ENCODE measurements at places on chromosomes 2 and 18. TPM values are rescaled to one million over a fixed set of nuclear protein-coding genes. Genes with fewer than 3 reads are reported as not detected.

The DUSP19 gene
- 0.58 TPM for total RNA-seq

The AMER3 gene
- not detected for total RNA-seq

The EVA1A gene
- 144 TPM for total RNA-seq

The METTL8 gene
- total RNA-seq = 26.6 TPM

The DDX18 gene
- 66.9 TPM for total RNA-seq

The PKDCC gene
- 8.5 TPM for total RNA-seq

The LYPD1 gene
- total RNA-seq = 53.2 TPM

The POTEJ gene
- total RNA-seq = not detected

The ONECUT2 gene
- total RNA-seq = 0.46 TPM

The STAMBP gene
- 42.5 TPM for total RNA-seq

The DYNAP gene
- not detected for total RNA-seq

The ETAA1 gene
- total RNA-seq = 16.9 TPM

The CACNB4 gene
- 1.3 TPM for total RNA-seq

The LYG2 gene
- total RNA-seq = not detected

The C1QL2 gene
- not detected for total RNA-seq

The LMAN2L gene
- 14.2 TPM for total RNA-seq

The TSPYL6 gene
- total RNA-seq = not detected

The NEURL3 gene
- total RNA-seq = 18.6 TPM

The SSB gene
- 75.0 TPM for total RNA-seq

The MROH2A gene
- not detected for total RNA-seq

The CENPO gene
- 10.9 TPM for total RNA-seq

The PAX8 gene
- 118 TPM for total RNA-seq

The SCN9A gene
- total RNA-seq = 7.2 TPM

The MERTK gene
- 2.7 TPM for total RNA-seq

The SERPINB3 gene
- not detected for total RNA-seq

The IMPA2 gene
- total RNA-seq = 24.9 TPM

The KRCC1 gene
- total RNA-seq = 17.7 TPM

The SLC35F5 gene
- total RNA-seq = 66.3 TPM

The FASTKD1 gene
- 15.5 TPM for total RNA-seq

The FBXO48 gene
- total RNA-seq = 0.54 TPM

The CDH20 gene
- total RNA-seq = not detected

The EMILIN2 gene
- total RNA-seq = 27.0 TPM

The FKBP1B gene
- total RNA-seq = 26.0 TPM

The SCG2 gene
- 0.08 TPM for total RNA-seq

The CTLA4 gene
- not detected for total RNA-seq

The TWIST2 gene
- total RNA-seq = 4.2 TPM

The ZC3H6 gene
- total RNA-seq = 6.6 TPM

The SLC14A1 gene
- not detected for total RNA-seq

The ASB18 gene
- total RNA-seq = not detected

The CRIM1 gene
- total RNA-seq = 103 TPM

The PSTPIP2 gene
- total RNA-seq = 14.2 TPM

The MAP3K19 gene
- not detected for total RNA-seq

The EIF4E2 gene
- total RNA-seq = 66.9 TPM

The ESPNL gene
- total RNA-seq = 3.5 TPM

The PRSS56 gene
- total RNA-seq = not detected

The PSMA8 gene
- not detected for total RNA-seq

The SPIRE1 gene
- total RNA-seq = 49.2 TPM

The KANSL1L gene
- 11.2 TPM for total RNA-seq

The BCL11A gene
- total RNA-seq = 6.7 TPM

The SLC4A3 gene
- 11.6 TPM for total RNA-seq

The CAPN14 gene
- 0.58 TPM for total RNA-seq

The RFTN2 gene
- under 0.01 TPM for total RNA-seq

The ANKRD30B gene
- 0.08 TPM for total RNA-seq

The BCL2 gene
- total RNA-seq = 8.4 TPM

Measured in kidney epithelial cell (primary cell).